ENCODE measurements at places on chromosomes 7 and 10.

- no peak for DNase-seq
Measured at GRCh38 chr10:72954596-72955554, at the start of gene PLA2G12B. PLA2G12B (minus strand) TSS chr10:72954806; CDS start chr10:72954685, 121 bp downstream.

GRCh38 chr7:108603656-108604306 lies 34.1 kb downstream of the DNAJB9 start:
- no peak for DNase-seq

GRCh38 chr7:116455009-116455408 lies 44.5 kb upstream of the CAV2 start:
- DNase-seq = no peak

GRCh38 chr10:52316001-52316400 lies 1.9 kb downstream of the DKK1 start:
- no peak for DNase-seq

DNA sequence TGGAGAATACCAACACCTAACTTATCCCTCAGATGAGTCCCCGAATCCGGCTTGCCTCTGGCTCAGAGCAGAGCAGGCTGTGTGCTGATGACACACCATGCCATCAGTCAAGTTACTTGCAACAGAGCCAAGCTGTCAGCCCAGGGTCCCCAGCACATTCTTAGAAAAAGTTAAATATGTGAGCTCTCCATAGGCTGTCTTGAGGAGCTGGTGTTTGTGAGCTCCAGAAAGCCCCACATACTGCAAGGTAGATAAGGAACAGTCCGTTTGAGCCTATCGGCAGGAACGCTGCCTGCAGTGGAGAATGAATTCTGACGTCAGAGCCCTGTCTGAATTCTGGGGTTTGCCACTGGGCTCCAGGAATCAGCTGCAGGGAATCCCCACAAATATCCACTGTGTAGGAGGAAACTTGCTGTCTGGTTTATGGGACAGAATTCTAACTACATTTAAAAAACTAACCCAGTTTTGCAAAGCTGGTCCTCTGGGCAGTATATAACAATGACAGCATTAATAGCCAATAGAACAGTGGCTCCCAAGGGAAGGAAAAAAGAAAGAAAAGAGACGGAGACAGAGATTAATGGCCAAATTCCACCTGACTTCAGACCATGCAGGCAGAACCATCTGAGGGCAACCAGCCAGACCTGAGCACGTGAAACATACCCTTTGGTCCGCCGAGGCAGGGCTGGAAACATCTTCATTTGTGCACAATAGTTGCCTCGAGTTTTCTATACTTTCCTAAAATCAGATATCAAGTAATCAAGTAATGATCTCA lies 3.6 kb downstream of the SFXN4 start:
- DNase-seq = no peak

DNA sequence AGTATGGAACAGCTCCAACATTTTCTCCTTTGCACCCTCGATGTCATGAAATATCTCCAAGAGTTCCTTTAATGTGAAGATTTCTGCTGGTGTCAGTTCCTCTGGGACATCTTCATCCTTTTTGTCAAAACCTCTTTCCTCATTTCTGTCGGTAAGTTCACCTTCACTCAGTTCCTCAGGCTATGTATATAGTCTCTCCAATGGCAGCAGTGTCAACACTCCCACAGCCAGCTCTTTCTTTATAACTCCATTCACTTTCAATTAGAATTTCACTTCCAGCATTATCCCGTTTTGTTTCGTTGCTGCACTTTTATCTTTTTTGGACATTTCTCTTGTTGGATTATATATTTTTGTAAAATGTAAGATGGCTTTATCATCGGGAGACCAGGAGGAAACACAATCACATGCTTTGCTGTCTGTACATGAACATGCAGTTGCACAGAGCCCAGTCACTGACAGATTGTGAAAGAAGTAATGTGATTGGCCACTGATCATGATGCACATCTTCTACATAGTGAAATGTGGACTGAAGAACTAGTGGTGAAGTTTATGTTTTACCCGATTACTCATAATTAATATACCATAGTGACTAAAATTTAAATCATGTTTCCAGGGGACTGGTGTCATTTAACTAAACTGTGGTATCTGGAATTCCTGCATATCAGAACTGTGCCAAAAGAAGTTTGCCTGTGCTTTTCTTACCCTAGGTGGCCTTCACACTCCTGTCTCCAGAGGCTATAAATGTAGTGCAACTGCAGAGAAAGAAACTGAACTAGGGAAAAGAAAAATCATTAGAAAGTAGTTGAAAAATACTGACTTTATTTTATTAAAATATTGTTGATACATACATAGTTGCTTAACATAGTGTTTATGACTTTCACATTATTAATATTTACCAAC lies 289.6 kb downstream of the PPP1R3A start:
- no peak for DNase-seq

DNA sequence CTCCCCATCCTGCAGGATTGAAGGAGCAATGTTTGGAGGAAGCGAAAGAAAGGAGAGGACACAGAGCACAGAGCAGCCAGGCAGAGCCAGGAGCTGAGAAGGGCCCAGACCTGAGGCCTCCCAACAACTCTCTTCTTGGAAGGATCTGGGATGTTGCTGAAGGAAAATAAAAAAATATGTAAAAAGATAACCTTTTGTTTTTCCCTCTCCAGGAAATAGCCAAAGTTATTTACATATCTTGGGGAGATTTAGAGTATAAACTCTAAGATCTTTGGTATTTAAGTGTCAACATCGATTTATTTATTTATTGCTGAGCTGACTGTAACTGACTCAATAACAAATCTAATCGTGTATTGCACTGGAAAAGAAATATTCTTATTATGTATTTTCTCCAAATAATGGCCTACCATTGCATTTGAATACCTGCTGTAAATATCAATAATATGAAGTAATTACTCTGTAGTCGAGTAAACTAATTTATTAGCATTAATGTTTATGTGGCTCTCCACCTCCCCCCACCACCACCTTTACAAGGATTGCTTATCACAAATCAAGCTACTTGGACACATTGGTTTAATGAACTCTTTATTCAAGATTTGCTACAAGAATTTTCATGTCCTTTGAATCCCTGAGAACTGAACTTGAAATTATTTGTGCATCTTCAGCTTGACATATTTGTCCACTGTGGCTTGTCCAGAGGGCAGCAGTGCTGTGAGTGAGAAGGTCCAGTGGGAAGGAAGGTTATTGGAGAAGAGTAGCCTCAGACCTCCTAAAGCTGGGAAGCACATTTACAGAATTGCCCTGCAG lies 1.8 kb upstream of the HOXA11 start:
- DNase-seq = peak; percentile 76

DNA sequence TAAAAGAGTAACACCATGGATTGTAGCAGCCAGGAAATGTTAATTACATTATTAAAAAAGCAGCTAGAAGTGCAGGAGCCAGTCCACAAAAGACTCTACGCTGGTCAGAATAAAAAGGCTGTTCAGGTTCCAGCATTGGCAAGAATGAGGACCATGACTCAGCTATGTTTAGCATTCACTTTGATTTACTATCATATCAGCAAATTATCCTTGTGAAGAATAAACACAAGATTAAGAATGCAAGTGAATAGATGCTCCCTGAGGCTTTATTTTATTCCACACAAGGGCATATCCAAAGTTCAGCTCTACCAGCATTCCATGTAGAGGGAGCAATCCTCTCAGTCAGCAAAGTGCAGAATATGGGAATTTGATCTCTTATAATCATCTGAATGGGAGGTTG lies 13.6 kb downstream of the DGKB start:
- no peak for DNase-seq

DNA sequence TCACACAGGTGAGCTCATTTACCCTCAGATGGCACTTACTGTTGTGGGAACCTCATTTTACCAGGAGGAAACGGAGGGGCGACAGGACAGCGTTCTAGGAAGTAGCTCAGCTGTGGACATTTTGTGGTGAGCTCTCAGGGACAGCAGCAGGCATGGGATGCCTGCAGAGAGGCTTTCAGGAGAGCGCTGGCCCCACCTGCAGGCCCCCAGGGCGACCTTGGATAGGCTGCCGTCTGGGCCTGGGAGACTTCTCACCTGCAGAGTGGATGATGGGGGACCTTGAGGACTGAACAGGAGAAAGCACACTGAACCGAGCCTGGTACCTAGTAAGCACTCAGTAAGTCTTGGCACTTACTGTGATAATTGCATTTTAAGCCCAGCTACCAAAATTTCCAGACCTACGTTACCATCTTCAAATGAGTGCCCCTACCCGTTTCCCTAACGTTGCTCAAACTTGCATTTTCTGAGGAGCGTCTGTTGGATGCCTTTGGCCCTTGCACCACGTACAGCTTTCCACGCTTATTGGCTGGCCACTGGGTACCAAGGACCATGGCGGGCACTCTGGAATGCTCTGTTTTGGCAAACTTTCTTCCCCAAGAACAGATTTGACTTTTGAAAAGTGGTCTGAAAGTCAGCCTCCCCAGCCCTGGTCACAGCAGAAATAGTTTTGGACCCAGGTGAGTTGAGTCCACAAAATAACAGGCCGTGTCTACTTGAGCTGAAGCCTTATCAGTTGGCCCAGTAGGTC lies 223.4 kb downstream of the EBF3 start:
- DNase-seq = no peak

DNA sequence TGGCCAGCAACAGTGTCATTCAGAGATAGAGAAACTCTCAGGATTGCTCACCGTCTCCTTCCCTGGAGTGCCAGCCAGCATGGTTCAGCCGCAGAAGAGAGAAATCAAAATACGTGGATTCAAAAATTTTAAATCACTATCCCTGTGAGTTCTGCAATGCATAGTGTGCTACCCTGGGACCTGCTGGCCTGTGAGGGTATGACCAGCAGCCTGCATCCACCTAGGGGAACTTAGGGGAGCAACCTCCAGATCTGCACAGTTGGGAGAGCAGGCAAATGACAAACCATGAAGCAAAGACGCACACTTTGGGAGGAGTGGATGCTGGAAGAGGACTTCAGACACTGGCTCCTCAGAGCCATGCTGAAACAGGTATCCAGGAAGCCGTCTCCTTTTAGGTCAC lies 639.3 kb downstream of the TNS3 start:
- DNase-seq = no peak

GRCh38 chr7:4642468-4643203 lies 39.5 kb upstream of the FOXK1 start:
- no peak for DNase-seq

GRCh38 chr7:82595176-82595575 lies 151.6 kb upstream of the CACNA2D1 start:
- DNase-seq = no peak

DNA sequence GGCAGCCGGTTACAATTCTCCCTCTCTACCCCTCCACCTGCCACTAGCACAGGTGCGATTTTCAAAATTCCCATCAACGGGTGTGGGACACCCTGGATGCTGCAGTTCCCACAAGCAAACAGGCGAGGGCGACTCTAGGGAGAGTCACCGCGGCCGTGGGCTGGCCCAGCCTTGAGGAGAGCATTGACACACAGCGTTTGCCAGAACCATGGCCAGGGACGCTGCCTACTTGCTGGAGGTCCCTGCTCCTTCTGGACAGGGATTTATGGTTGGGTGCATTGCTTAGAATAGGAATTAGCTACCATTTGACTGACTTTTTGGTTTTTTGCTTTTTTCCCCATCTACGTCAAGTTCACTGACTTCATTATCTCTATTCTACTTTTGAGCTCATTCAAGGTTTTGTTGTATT lies 19.0 kb upstream of the CLDN4 start:
- peak; percentile 57 for DNase-seq

DNA sequence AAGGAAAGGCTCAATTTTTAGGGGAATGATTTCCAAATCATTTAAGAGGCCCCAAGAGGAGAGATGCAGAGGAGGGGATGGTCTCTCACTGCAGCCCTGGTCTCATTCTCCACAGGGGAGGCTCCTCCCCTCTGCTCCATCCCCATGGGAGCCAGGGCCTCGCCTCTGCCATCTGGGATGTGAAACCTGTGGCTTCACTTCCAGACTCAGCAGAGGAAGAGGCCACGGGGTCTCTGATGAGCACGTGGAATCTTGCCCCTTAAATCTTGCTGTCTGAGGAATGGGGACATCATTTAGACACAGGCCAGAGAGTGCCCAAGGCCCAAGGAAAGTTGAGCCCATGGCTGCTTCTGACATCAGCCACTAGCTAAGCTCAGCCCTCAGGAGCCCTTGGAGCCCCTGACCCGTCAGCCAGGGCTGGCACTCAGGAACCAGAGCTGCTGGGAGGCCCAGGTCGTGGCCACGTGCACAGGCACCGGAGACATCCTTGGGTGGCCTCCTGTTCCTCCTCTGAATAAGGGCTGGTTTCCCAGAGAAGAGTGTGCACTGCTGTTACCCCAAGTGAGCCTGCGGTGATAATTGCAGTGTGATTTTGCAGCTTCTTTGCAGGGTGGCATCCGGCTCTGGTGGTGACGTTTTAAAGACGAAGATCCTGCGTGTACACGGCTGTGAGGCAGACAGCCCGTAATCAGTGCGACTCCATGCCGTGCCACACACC lies 50.5 kb downstream of the VIPR2 start:
- no peak for DNase-seq

GRCh38 chr7:151790095-151790829 lies 86.7 kb downstream of the PRKAG2 start:
- DNase-seq = no peak

DNA sequence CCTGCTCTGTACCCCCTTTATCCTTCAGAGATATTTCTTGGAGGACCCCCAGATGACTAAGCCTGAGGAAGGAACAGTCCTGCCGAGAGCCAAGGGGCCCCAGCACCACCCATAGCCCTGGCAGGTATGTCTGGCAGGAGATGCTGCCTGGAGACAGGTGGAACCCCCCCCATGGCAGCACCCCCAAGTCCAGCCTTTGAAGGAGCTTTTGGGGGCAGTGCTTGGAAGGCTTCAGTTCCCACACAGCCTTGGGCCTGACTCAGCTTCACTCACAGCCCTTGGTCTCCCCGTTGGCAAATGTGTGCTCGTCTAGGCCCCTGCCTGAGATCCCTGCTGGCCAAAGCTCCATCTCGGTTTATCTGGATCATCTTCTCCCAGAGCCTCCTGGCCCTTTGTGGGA lies 23.0 kb upstream of the PCBD1 start:
- DNase-seq = no peak

DNA sequence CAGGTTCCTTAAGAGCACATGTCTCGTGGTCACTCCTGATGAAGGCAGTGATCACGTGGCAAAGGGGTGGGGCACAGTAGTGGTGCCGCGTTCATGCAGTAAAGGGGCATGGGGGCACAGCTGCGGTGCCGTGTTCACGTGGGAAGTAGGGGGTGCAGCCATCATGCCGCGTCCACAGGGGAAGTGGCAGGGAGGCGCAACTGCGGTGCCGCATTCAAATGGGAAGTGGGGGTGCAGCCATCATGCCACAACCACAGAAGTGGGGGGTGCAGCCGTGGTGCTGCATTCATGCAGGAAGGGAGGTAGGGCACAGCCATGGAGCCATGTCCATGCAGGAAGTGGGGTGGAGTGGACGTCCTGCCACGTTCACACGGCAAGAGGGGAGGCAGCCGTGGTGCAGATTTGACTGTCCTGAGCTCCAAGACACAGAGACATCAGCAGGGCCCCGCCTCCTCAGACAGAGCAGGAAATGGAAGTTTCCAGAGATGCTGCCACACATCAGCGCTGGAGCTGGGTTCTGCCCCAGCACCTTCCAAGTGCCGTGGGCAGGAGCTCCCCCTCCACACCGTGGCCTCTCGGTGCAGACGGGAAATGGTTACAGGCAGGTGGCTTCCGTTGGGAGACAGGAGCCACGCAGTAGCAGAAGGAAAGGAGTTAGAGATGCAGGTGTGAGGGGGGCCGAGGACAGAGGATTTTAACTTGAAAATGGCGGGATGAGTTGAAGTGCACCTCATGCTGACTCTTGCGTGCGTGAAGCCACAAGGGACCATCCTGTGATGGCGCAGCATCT lies 95.0 kb upstream of the DDC start:
- no peak for DNase-seq
